Hair follicle dermal papilla cell (primary cell): ENCODE measurements at places on chromosomes 7 and 10. TPM values are rescaled to one million over a fixed set of nuclear protein-coding genes. Genes with fewer than 3 reads are reported as not detected.

FXYD4 gene
- total RNA-seq: not detected in 2 replicates

TMEM130 gene
- 0.12 and 0.49 TPM in 2 replicates for total RNA-seq

SPDYE9 gene
- not detected in 2 replicates for total RNA-seq

AMPH gene
- total RNA-seq: 18.3 and 22.6 TPM in 2 replicates

FAM25C gene
- total RNA-seq: not detected in 2 replicates

INHBA gene
- total RNA-seq: 67.7 and 78.7 TPM in 2 replicates

NUTM2E gene
- total RNA-seq: not detected in 2 replicates
